ENCODE measurements at places on chromosomes 3 and 15.

- no peak for DNase-seq
Observed at GRCh38 chr3:82129221-82129801, 367.9 kb upstream of the GBE1 start.

DNA sequence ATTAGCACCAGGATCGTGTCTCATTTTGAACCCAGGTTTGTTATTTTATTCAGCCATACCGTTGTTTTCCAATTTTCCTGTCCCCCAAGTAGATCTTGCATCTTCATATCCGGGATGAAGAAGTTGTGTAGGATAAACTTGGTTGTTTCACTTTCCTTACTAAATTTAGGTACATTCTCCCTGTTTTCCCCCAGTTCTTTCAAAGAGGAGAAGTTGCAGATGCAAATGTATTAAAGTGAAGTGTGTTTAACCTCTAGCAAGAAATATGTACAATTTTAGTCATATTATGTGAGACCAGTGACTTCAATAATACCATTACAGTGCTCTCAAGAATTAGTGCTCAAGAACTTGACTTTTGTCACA, 1.3 kb downstream of the ATXN7 start:
- DNase-seq = no peak

- DNase-seq = peak; percentile 72
Observed at GRCh38 chr3:4355401-4356219, 52.4 kb downstream of the SETMAR start.

- DNase-seq = no peak
Observed at GRCh38 chr15:41462084-41462795, 31.4 kb upstream of the ITPKA start.

GRCh38 chr3:24168977-24169376, 223.9 kb downstream of the NR1D2 start:
- DNase-seq = no peak

- DNase-seq = no peak
Observed at GRCh38 chr3:134342259-134342658, 32.0 kb downstream of the AMOTL2 start.

DNA sequence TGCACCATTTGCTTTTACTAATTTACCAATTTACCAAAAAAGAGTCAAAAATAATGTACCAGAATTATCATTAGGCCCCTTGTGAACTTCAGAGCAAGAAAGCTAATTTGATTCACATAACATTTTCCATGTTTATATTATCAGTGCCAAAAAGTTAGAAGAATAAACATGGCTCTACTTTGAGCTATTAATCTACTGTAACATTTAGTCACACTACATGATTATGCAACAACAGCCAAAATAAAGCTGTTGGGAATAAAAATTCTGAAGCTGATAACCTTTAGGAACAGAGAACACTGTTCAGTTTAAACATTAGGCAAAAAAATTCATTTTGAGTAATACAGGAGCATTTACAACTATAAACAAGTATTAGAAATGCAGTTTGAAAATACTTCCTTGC, 63.6 kb downstream of the PROS1 start:
- DNase-seq = no peak

- no peak for DNase-seq
Observed at GRCh38 chr3:31167666-31168065, 273.2 kb upstream of the GADL1 start.

- no peak for DNase-seq
Observed at GRCh38 chr15:22892333-22892732, 53.9 kb downstream of the NIPA2 start.

- no peak for DNase-seq
Observed at GRCh38 chr3:17931131-17931530, 188.7 kb upstream of the TBC1D5 start.

DNA sequence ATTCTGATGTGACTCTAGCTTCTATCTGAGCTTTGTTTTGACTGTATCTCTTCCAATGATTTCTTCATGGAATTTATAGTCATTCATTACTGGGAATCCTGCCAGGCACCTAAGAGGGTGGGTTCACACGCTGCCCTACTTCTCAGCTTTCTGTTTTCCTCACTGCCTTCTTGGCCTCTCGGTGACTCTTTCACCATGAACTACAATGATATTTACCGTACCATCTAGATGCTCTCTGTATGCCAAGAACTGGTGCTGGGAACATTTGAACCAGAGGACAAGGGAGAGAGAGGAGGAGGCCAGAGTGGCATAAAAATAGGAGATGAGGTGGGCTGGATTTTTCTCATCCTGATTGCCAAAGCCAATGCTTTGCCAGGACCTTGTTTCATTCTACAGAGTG, 280.0 kb upstream of the P2RY1 start:
- DNase-seq = no peak

- DNase-seq = no peak
Observed at GRCh38 chr15:33894193-33894592, 74.1 kb upstream of the CHRM5 start.

- DNase-seq = no peak
Observed at GRCh38 chr3:11807686-11808085, 39.0 kb downstream of the TAMM41 start.

DNA sequence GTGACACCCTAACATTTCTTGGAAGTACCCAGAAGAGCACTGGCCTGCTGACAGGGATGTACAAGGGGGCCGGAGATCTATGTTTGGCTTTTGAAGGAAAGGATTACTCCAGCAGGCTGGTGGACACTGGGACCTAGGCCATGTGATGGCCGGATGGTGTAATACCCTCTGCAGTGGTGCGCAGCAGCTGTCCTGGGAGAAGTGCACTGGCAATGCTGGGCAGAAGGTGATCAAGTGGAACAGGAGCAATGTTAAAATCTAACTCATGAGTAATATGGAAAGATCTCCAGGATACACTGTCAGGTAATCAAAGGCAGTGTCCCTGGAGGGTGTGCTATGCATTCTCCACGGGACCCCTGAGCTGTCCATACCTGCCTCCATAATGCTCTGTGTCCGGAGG, 71.2 kb upstream of the POMGNT2 start:
- no peak for DNase-seq

- DNase-seq = peak; percentile 33
Observed at GRCh38 chr15:64046421-64047153, at the start of gene DAPK2. DAPK2 (minus strand) TSS chr15:64046485; CDS start chr15:64040261, 6,224 bp downstream.

GRCh38 chr15:90286678-90287077, 21.2 kb downstream of the NGRN start:
- DNase-seq = no peak

DNA sequence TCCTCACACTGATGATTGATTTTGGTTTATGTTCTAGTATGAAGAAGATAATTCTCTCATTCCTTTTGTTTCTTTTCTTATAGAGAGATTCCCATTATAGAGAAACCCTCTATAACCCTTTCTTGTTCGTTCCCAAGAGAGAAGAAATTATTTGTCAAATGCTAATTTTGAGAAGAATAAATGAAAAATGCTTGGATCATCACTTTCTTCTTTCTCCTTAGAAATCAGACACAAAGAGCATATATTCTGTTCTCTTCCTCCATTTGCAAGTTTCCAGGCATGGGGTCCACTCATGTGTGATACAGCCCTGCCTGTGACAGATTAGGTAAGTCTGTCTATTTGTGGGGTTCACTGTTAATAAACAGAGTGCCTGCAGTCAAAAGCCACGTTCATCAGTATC, 222.6 kb upstream of the NECTIN3 start:
- no peak for DNase-seq

DNA sequence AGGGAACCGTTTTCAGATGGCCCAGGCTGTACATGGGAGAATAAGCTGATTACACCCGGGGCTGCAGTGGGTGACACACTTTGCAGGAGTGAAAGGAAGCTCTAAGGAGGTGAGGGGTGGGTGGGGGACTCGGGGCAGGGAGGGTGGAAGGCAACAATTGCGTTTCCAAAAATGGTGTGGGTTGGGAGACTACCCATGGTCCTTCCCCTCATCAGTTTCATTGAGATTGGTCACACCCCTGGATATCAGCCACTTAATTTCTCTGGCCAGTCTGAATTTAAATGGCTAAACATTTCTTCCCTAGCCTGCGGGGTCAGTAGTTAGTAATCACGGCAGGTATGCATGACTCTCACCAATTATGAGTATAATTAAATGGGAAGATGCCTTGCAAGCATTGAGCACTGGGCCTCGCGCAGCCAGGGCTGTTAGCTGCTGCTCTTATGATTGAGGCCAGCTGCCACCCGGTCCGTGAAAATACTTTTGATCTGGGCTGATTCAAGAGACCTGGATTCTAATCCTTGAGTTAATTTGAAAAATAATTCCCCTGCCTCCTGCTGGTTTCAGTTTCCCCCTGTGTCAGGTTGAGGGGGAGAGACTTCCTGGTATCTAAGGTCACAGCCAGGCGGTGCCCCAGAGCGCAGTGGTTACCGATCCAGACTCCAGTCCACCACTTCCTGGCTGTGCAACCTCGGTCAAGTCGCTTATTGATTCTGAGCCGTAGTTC, 23.3 kb downstream of the SLC6A6 start:
- DNase-seq = no peak

DNA sequence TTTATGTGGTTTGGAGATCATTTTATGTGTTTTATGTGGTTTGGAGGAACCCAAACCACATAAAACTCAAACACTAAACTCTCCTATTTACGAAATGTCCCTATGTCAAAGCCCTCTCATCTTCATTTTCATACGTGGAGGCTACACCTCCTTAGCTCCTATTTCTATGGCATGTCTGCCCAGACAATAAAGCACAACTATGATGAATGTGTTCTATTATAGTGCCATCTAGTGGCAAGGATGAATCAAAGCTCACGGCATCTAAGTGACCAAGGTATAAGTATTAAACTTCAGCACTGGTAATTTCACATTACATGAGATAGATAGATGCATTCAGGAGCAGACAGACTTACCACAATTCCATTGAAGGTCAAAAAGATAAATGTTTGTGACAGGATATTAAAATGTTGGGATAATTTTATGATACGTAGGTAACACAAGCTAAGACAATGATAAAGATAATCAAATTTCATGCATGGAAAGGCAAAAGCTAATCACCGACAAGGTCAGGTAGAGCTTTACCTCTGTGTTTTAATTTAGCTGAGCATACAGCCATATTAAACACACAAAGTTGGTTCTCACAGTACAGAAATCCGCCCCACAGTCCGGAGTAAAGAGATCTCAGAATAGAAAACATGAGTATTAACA, 130.6 kb upstream of the FHIT start:
- no peak for DNase-seq

- no peak for DNase-seq
Observed at GRCh38 chr3:125646581-125646980, 51.3 kb upstream of the OSBPL11 start.

- DNase-seq = peak; percentile 72
Observed at GRCh38 chr15:28021281-28022039, 77.7 kb downstream of the OCA2 start.

DNA sequence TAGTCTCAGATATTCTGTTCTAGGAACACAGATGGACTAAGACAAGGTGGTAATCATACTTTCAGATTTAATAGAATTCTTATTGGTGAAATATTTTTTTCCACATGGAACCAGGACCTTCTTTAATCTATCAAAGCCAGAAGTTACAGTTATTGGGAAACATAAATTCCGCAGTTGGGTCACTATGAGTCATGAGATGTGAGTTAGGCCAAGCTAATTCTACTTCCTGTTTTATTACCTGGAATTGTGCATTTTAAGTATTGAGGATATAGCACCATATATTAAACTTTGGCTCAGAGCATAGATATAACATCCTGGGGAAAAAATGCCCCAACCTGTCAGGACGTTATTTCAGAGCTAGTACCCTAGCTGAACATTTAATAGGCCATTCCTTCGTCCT, 96.4 kb upstream of the P3H2 start:
- no peak for DNase-seq

Data from renal cortex interstitium (tissue), 15 donors.